ENCODE measurements at places on chromosomes 16 and 17.

- DNase-seq, result no peak
Observed at GRCh38 chr17:76781056-76781982, 43.4 kb downstream of the MFSD11 start.

GRCh38 chr17:13635951-13636350, 34.2 kb upstream of the HS3ST3A1 start:
- no peak for DNase-seq

DNA sequence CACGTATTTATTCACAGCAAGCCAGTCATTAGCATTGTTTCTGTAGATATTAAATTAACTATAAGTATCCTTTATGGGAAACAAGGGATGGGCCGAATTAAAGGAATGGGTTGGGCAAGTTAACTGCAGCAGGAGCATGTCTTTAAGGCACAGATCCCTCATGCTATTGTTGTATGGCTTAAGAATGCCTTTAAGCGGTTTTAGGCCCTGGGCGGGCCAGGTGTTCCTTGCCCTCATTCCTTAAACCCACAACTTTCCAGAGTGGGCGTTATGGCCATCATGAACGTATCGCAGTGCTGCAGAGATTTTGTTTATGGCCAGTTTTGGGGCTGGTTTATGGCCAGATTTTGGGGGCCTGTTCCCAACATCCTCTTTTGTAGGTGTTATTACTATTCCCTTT, 9.1 kb downstream of the PHKB start:
- no peak for DNase-seq

GRCh38 chr17:40598301-40598618, 33.0 kb upstream of the CCR7 start:
- DNase-seq, result no peak

DNA sequence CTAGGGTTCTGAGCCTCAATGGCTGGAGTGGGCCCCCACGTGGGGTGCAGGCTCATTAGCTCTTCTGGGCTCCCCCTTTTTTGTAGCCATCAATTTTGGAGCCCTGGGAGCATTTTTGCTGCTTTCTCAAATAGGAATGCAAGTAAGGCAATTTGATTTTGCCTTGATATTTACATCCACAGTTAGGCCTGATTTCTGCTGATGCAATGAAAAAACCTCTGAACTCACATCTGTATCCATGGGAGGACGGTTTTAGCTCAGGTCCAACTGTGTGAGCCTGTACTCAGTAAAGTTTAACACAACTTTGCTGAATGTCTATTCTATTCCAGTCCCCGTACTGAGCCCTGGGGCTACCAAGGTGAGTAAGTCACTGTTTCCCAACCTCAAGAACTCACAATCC, 425.0 kb downstream of the HAPSTR1 start:
- no peak for DNase-seq

DNA sequence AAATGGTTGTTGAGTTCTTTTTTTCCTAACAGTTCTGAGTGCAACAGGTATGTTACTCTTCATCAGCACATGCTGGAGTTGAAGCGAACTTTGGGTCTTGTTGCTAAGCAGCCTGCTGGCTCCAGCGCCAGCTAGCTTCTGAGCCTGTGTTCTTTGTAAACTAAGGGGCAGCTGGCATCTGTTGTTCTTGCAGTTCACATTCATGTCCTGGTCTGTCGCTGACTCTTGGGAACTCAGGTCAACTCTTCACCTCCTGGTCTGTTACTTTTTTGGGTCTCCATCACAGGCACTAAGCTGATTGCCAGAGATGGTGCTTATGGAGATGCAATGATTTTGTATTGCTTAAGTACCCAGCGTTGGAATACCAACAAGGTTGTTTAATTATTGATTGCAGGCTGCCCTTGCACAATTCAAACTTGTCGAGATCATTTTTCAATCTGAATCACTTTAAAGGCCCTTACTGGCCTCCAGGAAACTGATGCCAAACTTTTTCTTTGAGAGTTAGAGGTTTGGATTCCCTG, 40.9 kb downstream of the USP10 start:
- DNase-seq, result no peak

- no peak for DNase-seq
Observed at GRCh38 chr17:40071313-40072039, 8.7 kb downstream of the THRA start.

GRCh38 chr17:28372203-28372944, 880 bp downstream of the SARM1 start:
- DNase-seq, result peak; percentile 78

DNA sequence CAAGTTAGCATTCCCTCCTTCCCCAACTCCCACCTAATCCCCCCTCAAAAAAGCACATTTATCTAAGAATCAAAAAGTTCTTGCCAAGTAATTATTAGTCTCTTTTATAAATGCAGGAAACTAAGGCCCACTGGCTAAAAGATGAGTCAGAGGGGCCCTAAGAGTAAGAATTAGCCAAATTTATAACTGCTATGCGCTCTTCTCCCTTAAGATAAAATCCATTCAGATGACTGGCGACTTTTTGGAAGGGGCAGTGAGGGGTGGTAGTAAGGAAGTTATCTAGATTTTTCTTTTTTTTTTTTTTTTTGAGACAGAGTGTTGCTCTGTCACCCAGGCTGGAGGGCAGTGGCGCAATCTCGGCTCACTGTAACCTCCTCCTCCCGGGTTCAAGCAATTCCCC, 17.1 kb downstream of the ZNF652 start:
- DNase-seq, result no peak

- DNase-seq, result no peak
Observed at GRCh38 chr17:29358416-29358815, 31.7 kb upstream of the TAOK1 start.

DNA sequence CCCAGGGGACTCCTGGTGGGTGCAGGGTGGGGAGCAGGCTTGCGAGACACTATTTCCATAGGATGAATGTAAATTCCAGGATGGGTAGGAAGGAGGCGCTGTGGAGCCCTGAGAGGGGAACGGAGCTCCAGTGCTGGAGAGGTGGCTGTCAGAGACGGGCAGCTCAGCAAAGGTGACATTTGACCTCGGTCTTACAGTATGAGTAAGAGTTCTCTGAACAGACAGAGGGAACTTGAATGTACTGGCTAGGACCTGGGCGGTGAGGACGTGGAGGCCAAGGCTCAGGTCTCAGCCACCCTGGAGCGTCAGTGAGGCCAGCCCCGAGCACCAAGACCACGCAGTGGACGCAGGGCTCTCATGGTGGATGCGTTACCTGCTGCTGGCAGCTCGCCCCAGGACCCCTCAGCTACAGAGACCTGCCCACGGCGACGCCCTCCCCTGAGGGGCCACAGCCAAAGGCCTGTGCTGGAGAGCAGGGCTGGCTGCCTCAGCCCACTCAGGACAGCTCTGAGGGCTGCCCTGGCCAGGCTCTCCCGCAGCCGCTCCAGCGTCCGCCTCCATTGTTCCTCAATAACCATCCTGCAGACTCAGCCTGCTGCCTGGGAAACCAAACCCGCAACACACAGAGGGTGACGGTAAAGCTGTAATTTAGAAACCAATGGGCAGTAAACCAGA, 65.9 kb upstream of the TNRC6C start:
- DNase-seq, result peak; percentile 69

DNA sequence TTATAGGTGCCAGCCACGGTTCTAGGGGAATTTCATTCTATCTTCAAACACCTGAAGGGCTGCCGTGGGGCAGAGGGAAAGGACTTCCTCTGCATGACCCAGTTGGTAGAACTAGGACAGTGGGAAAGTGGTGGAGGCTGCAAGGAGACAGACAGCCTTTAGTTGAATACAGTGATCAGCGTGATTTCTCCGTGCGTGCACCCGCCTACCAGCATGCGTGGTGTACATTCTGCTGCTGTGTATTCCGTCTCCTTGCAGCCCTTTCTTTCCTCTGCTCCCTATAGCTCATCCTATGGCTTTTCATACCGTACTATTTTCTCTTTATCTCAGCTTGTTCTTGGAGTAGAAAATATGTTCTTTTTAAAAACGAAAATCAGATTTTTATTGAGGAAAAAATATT, 146.9 kb downstream of the MRM1 start:
- DNase-seq, result no peak

GRCh38 chr16:55055262-55055661, 124.6 kb downstream of the IRX5 start:
- no peak for DNase-seq

GRCh38 chr16:87971933-87972332, 20.7 kb downstream of the BANP start:
- DNase-seq, result no peak

DNA sequence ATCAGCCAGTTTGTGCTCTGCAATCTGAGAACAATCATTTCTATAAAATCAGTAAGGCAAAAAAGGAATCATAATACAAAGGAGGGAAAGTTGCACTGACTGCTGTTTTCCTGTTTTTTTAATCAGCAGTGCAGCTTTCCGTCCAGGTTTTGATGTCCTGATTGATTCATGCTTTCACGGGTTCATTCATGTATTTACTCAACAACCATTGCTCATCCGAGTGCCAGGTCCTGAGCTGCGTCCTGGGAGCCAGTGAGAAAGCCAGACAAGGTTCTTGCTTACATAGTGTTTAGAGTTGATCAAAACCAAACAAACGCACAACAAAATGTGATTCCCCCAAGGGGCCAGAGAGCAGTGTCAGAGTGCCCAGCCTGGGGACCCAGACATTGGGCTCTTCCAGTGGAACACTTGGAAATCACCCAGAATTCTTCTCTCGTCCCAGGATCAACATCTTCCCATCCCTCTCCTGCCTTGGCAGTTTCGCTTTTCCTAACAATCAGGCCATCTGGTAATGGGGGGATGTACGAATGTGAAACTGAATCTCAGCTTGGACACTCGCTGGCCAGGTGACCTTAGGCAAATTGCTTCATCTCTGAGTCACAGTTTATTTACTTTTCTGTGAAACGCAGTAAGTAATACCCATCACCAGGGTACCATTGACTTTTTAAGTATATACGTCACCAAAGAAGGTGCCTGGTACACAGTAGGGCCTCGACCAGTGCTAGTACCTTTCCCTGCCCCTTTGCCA, 13.3 kb upstream of the C1QL1 start:
- DNase-seq, result no peak

DNA sequence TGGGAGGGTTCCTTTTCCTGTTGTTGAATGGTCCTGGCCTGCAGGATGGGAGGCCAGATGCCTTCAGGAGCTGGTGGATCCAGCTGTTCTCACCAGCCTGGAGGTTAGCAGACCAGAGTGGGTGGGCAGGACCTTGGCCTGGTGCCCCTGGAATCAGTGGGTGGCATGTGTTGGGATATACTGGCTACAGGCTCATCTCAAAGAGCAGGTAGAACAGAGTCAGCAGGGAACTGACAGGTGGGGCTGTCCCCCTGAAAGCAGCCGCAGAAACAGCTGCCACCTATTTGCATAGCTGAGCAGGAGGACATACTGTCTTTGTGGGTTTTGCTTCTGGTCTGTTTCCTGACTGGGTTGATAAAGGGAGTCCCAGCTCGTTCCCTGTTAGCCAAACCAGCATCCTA, 144.1 kb downstream of the RAB11FIP4 start:
- peak; percentile 77 for DNase-seq
